ENCODE measurements at places on chromosomes 5 and 9.

DNA sequence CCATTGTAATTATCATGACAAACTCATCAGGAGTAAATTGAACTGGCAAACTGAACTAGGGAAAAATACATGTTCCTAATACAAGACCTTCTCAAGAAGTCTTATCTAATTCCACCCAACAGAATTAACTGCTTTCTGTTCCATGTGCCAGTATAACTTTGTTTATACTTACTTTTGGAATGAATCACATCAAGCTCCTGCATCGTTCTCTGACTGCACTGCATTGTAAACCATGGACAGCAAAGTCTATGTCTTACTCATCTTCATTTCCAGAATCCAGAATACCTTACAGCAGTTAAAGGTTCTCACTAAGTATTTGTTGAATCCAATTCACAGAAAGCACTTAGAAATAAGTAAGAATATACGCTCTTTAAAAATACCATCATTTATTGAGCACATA lies 102.8 kb downstream of the PLK2 start:
- DNase-seq, result no peak

DNA sequence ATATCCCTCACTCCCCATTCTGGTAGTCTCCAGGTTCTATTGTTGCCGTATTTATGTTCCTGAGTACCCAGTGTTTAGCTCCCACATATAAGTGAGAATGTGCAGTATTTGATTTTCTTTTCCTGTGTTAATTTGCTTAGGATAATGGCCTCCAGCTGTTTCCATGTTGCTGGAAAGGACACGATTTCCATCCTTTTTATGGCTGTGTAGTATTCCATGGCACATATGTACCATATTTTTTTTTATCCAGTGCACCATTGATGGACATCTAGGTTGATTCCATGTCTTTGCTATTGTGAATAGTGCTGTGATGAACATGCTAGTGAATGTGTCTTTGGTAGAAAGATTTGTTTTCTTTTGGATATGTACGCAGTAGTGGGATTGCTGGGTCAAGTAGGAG lies 98.2 kb downstream of the NNT start:
- DNase-seq, result no peak

GRCh38 chr9:92147852-92148180 lies 32.6 kb upstream of the SPTLC1 start:
- DNase-seq, result no peak

DNA sequence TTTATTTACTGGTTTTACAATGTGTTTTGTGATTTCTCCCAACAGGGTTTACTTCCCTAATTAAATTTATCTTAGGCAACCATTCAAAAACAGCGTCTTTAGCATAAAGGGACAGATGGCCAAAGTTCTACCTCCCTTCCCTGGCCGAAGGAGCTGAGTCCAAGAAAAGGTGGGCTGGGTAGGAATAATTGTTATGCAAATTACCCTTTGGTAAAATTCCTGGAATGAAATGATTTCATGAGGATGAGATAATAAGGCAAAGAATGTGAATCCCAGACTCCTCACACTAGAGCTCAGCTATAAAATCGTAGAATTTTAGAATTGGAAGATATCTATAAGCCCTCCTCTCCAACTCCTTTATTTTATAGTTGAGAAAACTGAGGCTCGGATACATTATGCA lies 119.6 kb downstream of the SGCD start:
- DNase-seq, result no peak

GRCh38 chr9:21690561-21690960 lies 111.9 kb upstream of the MTAP start:
- no peak for DNase-seq

DNA sequence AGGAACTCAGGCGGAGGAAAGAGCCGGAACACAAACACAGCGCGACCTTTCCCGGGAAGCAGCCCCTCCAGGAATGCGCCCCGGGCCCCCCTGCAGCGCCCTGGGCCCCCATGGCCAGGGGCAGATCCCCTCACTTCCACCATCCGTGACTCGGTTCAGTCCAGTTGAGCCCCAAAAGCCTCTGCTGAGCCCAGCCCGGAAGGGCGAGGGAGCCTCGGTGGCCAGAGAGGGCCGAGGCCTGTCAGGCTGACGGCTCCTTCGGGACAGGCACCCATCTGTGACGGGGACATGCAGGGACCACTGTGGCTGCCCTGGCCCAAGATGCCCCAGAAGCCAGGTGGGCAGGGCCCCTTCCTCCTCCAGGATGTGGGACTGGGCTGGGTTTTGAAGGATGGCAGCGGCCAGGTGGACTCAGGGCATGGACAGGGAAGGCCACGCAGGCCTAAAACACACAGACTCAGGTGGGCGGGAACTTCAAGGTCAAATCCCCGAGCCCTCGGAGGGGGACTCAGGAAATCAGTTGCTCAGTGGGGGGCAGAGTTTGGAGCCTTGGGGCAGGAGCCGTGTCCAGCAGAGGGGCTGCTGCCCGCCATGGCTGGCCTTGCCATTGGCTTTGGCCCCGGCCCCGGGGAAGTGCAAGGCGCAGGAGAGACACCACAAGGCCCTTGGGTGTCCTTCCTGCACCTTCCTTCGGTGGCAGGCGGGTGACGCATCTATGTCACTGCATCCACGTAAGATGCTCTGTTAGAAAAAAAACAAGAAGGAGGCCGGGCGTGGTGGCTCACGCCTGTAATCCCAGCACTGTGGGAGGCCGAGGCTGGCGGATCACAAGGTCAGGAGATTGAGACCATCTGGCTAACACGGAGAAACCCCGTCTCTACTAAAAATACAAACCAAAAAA lies 29.7 kb upstream of the ABO start:
- no peak for DNase-seq

DNA sequence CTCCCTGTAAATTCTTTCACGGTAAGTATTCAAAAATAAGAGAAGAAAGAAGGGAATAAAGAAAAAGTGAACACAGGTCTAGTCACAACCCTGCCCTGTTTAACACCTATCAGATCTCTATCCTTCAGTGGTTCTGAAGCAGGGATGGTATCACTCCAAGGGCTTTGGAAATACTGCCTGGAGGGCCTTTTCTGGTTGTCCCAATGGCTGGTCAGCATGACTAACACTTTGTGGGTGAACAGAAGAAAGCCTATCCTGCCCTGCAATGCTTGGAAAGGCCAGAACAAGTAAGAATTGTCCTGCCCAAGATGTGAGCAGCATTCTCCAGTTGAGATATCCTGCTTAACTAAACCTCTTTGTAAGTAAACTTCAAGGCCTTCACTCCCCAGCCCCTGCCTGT lies 124.9 kb downstream of the TMEM167A start:
- DNase-seq, result no peak

DNA sequence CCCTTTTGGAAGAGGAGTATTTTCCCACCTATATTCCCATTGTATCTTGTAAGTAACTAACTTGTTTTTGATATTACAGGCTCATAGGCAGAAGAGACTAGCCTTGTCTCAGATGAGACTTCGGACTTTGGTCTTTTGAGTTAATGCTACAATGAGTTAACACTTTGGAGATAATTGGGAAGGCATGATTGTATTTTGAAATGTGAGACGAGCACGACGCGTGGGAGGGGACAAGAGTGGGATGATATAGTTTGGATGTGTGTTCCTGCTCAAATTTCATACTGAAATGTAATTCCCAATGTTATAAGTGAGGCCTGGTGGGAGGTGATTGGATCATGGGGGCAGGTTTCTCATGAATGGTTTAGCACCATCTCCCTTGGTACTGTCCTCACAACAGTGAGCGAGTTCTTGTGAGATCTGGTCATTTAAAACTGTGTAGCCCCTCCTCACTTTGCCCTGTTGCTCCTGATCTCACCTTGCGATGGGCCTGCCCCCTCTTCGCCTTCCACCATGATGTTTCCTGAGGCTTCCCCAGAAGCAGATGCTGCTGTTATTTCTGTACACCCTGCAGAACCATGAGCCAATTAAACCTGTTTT lies 721.5 kb upstream of the CTNND2 start:
- DNase-seq, result no peak

- peak; percentile 54 for DNase-seq
Observed at GRCh38 chr5:103706939-103707682, 144.5 kb upstream of the NUDT12 start.

GRCh38 chr5:69007726-69008368 lies 86.0 kb upstream of the SLC30A5 start:
- no peak for DNase-seq

DNA sequence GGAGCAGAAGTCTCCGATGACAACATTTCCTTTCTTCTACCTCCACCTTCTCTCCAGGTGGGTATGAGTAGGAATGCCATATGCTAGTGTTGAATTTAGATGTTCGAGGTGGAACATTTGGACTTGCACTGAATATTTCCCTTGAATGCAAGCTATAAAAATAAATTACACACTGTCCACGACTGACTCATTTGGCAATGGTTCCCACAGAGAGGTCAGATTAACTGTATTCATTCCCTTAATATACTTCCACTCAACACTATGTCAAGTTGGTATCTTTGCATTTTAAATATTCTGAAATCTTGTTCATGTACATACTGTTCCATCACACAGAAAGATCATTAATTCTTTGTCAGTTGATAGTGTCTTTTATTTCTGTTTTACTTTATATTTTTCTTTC lies 222.6 kb upstream of the PIK3R1 start:
- DNase-seq, result no peak

DNA sequence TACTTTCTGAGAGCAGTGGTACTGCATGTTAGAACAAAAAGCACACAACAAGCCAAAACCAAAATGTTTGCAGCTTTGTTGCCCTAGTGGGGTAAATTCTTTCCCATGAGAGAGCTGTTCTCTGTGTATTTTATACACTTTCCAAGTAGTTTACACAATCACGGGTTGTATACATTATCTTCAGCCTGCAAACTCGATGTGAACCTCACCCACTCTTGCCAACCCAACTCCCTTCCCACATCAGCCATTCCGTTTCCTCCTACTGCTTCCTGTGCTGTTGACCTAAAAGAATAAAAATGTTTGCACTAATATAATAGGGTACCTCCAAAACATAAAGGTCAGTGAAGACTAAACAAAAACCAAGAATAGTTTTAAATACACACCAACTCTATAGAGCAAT lies 47.0 kb downstream of the IQGAP2 start:
- DNase-seq, result no peak

DNA sequence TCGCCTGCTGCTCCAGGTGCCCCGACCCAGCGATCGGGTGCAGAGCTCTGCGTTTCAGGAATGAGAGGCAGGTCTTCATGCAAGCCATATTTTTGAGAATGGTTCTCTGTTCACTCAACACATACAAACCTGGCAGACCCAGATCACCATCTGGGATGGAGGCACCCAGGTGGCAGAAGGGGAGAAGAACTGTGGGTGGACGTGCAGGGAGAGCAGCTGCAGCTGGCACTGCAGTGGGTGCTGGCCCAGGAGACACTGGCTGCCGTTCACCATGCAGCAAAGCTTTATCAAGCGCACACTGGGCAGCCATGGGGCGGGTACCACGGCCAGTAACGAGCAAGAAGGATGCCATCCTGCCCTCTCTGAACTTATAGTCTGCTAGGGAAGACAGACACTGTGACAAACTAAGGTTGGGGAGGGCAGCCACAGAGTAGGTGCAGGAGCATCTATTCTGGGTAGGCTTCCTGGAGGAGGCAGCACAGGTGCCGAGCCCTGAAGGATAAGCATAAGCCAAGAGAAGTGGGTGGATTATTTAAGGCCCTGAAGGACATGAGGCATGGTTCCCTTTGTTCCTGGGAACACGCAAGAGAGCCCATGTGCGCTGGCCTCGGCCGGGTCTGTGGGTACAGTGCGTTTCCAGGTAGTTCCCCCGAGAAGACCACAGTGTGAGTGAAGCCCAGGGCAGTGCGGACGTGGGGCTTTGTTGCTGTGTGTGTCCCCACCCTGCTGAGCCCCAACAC lies 46.2 kb upstream of the FCN2 start:
- no peak for DNase-seq

GRCh38 chr5:141913560-141914198 lies 10.0 kb upstream of the DELE1 start:
- no peak for DNase-seq
